ENCODE measurements at places on chromosomes 11 and 22.

GRCh38 chr11:400241-400689 lies 6.3 kb downstream of the PKP3 start:
- DNase-seq: no peak

GRCh38 chr11:64090806-64091516 lies 55.2 kb downstream of the FLRT1 start:
- no peak for DNase-seq

GRCh38 chr11:2540223-2540991 lies 95.6 kb downstream of the KCNQ1 start:
- DNase-seq: no peak

GRCh38 chr11:131408025-131408640 lies 37.7 kb downstream of the NTM start:
- DNase-seq: no peak
